ENCODE measurements at places on chromosomes 6 and 20.

- DNase-seq: no peak
Measured at GRCh38 chr6:155628306-155628705, 172.7 kb upstream of the NOX3 start.

DNA sequence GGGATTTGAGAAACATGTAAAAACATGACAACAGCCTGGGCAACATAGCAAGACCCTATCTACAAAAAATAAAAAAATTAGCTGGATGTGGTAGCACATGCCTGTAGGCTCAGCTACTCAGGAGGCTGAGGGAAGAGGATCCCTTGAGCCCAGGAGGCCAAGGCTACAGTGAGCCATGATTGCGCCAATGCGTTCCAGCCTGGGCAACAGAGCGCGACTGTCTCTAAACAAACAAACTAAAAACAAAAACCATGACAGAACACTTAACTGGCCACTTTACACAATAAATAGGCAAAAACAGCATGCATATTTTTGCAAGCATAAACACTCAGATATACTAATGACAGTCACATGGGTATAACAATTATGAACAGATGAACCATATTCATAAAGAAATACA is 60.0 kb downstream of the SYTL3 start:
- DNase-seq: no peak

DNA sequence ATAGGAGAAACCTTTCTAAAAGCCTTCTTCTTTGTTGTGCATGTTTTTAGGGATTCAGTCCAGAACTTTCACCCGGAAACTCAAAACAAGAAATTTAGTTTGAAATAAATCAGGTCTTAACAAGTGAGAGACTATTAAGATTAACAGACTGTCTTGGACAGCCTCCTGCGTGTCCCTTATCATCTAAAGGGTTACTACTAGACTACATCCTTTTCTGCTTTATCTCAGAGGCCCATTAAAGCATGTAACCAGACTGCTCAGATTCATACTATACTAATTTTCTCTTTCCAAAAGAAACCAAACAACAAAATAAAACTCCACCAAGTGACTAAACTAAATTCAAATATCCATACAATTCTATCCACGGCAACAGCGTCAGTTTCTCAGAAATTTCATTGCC is 173.8 kb downstream of the GMPR start:
- no peak for DNase-seq

- DNase-seq: peak; percentile 82
Measured at GRCh38 chr6:18264219-18264922, at the start of gene DEK. TSS of gene DEK (minus strand) at chr6:18264530. CDS start at chr6:18263987, 543 bp downstream.

DNA sequence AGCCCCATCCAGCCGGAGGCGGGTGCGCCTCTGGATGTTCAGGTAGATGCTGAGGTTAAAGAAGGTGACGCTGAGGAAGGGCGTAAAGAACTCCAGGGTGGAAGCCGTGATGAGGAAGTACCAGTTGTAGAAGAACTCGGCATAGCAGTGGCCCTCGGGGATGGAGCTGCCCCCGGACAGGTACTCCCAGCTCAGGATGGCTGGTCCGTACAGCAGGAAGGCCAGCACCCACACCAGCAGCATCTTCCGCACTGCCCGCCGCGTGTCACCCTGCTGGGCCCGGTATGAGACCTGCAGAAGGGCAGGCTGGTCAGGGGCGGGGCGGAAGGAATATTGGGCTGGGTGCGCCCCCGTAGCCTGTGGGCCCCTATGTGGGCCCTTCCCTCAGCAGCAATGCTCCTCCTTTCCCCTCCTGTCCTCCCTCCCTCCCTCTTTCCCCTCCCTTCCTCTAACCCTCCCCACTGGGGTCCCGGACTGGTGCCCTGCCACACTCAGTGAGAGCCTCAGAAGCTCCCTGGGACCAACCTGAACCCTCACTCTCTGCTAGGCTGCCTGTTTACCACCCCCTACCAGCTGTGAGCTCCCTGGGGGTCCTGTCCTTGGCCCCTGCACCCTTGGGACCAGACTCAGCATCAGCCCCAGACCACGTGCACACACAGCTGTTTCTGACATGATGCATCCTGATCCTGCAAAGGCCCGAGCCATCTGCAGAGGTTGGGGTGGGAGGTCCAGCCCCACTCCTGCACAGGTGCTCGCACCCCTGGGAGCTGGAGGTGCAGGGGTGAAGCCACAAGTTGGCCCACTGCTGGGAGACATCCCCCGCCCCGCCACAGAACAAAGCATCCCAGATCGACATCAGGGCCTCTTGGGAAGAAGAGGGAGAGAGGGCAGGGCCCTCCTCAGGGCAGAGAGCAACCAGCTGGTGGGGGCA is 3.2 kb downstream of the HRH3 start:
- no peak for DNase-seq

DNA sequence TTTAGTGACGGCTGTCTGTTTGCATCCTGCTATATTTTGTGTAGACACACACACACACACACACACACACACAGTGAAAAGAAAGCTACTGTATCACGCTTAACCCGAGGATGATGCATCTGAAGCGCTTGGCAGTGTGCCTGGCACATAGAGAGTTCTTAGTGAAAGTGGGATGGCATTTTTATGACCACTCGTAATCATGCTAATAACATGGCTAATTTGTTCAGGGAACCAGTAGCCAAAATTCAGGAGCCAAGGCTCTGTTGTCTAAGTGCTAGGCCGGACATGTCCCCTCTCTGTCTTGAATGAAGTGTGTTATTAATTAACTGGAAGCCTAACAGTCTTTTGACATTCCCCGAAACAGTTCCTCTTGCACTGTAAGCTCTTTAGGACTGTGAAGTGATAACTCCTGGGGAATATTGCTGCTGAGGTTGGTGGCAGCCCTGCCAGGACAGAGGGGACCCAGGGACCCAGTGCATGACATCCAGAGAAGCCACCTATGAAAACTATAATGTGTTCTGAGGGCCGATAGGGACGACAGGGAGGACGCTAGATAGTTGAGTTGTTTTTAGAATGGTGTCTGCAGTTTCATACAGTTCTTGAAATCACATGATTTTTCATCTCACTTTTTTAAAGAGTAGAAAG is 45.0 kb upstream of the IRF4 start:
- no peak for DNase-seq

DNA sequence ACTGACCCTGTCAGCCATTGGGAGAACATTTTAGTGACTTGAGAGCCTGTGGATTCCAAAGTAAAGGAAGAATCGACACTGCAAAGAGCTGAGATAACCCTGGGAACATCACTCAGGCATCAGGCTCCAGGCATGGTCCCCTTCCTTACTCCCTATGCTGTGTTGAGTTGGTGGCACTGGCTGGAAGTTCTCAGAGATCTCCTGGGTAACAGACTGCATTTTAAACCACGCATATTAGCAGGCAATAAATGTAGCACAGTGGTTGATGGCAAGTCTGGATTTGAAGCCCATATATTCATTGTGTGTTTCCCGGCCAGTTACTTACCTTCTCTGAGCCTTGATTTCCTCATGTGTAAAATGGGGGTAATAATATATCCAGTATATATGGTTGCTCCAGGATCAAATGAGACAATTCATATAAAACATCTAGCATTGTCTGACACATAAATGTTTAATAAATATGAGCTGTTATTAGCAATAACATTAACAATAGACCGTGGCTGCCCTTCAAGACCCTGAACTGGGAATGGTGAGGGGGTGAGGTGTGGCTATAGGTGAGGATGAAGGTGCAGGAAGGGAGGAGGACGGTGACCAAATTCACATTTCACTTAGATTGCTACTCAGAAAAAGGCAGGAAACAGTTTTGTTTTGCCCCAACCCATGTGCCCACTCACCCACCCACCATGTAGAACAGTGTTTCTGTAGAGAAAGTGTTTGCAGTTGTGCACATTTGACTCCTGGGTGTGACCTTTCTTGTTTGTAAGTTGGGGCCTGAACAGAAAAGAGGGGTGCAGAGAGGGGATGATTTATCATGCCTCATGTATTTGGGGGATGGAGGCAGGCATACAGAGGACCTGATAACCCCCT is 2.1 kb downstream of the PLCG1 start:
- no peak for DNase-seq

GRCh38 chr6:84663866-84664265 is 100.5 kb downstream of the TBX18 start:
- no peak for DNase-seq

DNA sequence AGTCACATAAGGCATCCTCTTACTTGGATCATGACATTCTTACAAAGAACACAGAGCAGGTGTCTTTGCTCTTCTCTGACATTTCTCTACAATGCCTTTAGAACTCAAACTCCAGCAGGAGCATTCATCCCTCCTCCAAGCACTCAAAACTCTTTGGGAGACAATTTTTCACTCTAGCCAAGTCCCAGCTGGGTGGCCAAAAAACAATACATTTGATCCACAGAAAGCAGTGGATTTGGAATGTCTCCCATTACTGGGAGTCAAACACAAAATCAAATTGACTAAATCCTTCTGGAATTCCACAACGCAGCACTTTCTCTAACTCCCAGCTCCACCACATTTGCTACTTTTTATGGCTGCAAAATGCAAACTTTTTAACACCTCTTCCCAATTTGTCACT is 108.6 kb upstream of the VGLL2 start:
- no peak for DNase-seq

- DNase-seq: no peak
Measured at GRCh38 chr20:38143238-38143645, 21.8 kb downstream of the TGM2 start.

GRCh38 chr20:63220696-63221399 is 4.9 kb upstream of the YTHDF1 start:
- DNase-seq: no peak

- DNase-seq: no peak
Measured at GRCh38 chr6:130376936-130377335, 11.1 kb downstream of the TMEM200A start.
